ENCODE measurements at places on chromosomes 2 and 18.

GRCh38 chr2:224210286-224211180 is 171.4 kb upstream of the SERPINE2 start:
- DNase-seq, result no peak

GRCh38 chr18:67517444-67517765 is 885 bp upstream of the DSEL start:
- no peak for DNase-seq

- no peak for DNase-seq
Measured at GRCh38 chr18:68965817-68966216, 167.9 kb downstream of the CCDC102B start.

DNA sequence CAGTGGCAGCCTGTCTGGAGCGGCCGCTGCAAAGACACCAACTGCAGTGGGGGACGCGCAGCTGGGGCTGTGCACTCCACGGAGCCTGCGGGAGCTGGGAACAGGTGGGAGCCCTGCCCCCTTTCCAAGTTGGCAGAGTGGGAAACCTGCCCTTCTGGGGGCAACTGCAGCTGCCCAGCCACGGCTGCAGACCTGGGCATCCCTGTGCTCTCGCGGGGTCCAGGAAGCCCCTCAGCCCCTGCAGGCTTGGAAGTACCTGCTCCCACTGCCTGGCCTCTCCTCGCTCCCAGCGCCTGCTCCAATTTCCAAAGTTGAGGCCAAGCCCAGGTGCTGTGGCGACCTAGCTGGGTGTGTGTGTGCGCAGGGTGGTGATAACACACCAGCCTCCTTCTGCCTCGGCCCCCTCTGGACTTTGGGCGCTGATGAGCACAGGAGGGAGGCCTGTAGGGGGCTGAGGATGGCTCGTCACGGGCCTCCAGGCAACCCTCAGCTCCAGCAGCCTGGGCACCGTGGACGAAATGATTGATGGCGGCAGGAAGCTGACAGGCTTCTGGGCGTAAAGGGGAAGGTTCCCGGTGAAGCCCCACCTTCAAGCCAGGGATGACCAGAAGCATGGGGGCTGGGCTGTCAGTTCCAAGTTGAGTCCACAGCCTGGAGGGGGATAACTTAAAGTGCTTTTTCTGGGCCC is 76.9 kb downstream of the PTPN4 start:
- DNase-seq, result no peak

DNA sequence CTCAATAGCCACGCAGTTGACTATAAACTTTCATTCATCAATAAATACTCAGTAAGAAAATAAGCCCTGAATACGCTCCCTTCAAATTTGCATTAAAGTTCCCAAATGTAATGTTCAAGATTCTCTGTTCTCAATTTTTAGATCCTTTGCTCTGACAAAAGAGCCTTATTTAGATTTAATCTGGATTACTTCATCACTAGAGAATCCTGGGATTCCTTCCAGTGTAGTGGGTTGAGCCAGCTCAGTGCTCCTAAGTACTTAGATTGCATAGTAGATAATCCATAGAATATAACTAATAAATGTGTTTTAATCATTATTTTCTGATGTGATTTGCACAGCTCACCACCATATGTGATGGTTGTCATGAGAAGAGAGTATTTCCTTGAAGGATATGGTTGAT is 1286.2 kb downstream of the SUCLG1 start:
- DNase-seq, result no peak

DNA sequence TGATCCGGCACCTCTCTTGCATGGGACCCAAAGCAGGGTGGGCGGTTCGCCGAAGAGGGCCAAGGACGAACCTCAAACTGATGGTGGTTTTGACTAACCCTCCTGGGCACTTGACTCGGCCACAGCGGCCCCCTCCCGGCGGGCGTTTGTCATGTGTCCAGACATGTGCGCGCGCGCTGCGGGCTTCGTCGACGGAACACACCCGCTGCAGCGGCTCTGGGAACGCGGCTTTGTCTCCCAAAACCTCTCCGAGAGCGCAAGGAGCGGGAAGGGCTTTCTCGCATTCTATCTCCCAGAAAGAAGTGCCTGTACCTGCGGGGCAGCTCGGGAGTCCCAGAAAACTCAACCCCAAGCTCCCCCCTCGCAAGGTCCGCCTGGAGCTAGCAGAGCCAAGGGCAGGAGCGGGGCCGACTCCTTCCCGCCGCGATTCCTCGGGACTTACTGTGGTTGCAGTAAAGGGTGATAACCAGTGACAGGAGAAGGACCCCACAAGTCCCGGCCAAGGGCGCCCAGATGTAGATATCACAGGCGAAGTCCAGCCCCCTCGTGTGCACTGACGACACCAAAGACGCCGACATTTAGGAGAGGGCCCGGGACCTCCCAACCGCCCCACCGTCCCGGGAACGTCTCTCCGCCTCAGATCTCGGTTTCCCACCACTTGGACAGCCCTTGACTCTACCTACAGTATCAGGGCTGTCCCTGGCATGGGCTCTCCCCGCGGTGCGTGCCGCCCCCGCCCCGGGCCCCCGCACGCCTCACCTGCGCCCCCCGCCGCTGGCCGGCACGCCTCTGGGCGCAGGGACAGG is 1.6 kb downstream of the CD8A start:
- no peak for DNase-seq

- no peak for DNase-seq
Measured at GRCh38 chr2:214477305-214477704, 66.5 kb downstream of the VWC2L start.

- no peak for DNase-seq
Measured at GRCh38 chr2:29691391-29691950, 229.9 kb downstream of the ALK start.

DNA sequence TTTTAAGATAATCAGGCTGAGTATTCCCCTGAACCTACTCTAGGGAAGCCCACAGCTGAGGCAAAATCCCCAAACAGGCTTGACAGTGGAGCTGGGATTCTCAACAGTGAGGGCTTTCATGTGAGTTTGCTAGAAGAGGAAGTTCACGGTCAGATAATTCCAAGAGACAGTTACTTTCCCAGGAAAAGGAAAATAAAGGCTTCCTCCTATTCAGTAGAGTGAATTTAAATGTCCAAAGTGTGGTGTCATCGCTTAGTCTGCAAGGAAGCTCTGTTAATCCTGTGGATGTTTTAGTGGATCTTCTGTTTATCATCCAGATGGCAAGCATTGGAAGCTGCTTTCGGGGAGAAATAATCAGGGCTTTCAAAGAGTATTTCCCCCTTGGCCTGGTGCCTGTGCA is 119.8 kb downstream of the RPIA start:
- no peak for DNase-seq

- no peak for DNase-seq
Measured at GRCh38 chr2:204180649-204181048, 244.1 kb downstream of the ICOS start.

DNA sequence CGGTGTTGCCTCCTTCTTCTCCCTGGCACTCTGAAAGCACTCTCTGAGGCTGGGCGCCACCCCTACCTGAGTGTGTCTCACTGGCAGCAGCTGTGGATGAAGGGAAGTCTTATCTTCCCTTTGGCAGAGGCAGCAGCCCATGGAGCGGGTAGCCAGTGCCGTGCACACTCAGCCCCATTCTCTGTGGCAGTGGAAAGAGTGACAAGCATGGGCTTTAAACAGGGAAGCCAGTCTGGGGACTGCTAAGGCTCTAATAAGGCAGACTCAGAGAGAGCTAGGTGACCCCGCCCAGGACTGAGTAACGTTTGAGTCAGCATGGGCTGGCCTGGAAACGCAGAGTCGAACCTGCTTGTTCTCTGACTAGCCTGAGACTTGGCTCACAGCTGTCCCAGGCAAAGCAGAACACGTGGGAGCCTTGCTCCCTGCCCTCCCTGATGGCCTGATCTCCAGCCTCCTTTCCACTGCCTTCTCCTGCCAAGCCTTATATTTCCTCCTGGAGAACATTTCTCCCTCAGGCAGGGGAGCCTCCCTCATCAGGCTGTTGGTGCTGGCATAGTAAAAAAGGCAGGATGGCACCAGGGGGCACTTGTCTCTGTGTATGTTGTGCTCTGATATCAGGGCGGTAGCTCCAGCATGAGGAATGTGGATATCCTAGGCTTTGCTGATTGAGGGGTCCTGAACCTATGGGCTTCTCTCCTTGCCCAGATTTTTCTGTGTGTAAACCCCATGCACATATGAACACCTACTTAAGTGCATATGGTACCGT is 93.9 kb upstream of the LGALSL start:
- peak; percentile 6 for DNase-seq

GRCh38 chr2:101781326-101781725 is 83.8 kb downstream of the MAP4K4 start:
- DNase-seq, result no peak

DNA sequence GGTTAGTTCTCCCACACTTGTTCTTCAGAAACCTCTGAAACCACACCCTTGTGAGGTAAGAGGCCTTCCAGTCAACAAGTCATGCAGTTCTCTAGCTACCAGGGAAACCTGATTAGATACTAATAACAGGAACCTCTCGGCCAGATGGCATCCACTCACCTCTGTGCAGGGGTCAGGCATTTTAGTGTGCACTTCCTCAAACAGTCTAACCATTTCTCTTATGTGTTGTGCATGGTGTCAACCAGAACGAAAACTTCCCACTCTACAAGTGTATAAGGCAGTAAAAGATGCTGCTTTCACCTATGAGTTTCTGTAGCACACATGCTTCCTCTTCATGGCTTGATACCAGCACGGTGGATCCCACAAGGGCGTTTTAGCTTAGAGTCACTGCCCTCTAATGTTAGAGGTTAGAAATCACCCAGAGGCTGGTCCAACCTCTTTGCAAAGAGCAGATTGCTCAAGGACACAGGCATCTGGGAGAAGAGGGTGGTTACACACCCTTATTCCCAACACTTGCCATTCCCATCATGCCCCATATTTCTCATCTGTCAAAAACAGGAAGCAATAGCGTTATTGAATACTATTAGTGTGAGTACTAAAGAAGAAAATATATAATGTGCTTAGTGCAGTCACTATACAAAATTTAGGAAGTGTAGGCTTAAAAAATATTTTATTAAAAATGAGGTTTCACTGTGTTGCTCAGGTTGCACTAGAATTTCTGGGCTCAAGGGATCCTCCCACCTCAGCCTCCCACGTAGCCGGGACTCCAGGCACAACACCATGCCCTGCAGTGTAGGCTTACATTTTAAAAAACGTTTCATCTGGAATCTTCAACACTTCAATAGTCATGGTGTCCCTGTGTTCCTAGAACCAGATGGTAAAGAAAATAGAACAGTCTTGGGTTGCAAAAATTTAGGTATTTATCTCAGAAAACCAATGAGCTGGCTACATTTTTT is 34.5 kb upstream of the RAB31 start:
- no peak for DNase-seq

GRCh38 chr18:58915006-58915799 is 50.5 kb downstream of the ZNF532 start:
- DNase-seq, result no peak

GRCh38 chr2:47039489-47039870 is 115.6 kb downstream of the STPG4 start:
- DNase-seq, result no peak

DNA sequence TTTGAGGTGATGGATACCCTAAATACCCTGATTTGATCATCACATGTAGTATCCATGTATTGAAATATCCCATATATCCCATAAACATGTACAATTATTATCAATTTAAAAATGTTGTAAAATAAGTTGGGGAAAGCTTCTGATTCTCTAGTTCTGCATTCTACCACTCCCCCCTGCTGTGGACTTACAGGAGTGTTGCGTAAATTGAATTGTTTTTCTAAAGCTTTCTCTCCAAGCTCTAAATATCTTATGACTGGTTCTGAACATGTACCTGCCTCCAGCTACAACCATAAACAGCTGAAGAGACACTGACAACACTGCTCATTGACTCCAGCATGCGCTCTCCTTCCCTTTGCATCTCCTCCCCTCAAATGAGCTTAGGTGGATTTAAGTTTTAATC is 145.2 kb downstream of the MGAT5 start:
- DNase-seq, result no peak

DNA sequence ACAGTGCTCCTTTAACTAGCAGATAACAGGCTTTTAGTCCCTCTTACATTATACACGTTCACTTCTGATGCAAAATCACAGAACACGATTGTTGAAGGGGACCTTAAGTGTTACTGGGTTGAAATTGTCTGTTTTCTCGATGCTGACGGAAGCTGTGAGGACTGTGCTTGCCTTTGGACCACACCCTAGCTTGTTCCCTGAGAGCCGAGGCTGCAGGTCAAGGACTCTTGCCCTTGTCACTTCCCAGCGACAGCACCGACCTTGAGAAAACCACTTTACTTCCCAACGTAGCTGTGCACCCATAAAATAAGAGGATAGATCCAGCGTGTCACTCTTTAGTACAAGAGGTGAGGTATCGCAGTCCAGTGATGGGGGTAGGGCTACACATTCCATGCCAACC is 701.0 kb downstream of the DCDC2C start:
- no peak for DNase-seq

GRCh38 chr2:168456521-168457189 is 583 bp downstream of the CERS6 start:
- no peak for DNase-seq

GRCh38 chr18:31248783-31249521 is 69.0 kb upstream of the DSG1 start:
- no peak for DNase-seq

DNA sequence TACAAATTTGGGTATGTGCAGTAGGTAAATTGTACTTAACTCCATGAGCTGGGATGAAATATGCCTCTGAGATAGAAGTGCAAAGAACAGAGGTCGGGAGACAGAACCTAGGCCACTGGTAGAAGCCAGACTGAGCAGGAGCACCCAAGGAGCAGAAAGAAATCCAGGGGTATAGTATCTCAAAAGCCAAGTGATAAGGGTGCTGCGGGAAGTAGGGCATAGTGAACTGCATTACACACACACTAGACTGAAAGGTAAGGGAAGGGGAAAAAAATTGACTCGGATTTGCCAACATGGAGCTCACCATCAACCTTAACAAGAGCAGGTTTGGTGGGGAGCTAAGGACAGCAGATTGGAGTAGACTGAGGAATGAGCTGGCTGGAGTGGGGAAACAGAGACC is 89.3 kb upstream of the TMEM247 start:
- DNase-seq, result no peak

DNA sequence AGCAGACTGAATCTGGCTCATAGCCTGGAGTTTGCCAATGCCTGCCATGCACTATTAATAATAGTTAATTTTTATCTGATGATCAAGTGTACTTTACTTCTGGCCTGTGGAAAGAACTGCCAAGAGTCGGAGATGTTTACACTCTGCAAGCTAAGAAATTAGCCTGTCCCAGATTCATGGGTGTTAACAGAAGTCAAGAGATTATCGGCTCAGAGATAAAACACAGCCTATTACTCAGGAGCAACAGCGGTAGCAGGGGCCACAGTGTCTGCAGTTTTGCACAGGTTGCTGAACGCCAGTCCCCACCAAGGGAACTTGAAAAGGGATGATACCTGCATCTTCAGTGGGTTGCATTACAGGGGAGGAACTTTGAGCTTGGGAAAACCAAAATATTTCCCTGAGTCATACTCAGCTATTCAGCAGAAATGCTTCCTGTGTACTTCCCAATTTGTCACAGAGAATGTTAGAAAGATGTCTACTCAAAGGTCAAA is 4.3 kb upstream of the ADI1 start:
- no peak for DNase-seq
